ENCODE measurements at places on chromosomes 11 and 22.

GRCh38 chr11:35190804-35191348, 51.9 kb downstream of the CD44 start:
- DNase-seq, result no peak

- peak; percentile 34 for DNase-seq
Observed at GRCh38 chr22:20131597-20131858, at the start of gene ZDHHC8. TSS of gene ZDHHC8 (plus strand) at chr22:20131804. CDS start at chr22:20131948, 144 bp downstream.

- DNase-seq, result no peak
Observed at GRCh38 chr11:124752471-124753102, 532 bp upstream of the VSIG2 start.

DNA sequence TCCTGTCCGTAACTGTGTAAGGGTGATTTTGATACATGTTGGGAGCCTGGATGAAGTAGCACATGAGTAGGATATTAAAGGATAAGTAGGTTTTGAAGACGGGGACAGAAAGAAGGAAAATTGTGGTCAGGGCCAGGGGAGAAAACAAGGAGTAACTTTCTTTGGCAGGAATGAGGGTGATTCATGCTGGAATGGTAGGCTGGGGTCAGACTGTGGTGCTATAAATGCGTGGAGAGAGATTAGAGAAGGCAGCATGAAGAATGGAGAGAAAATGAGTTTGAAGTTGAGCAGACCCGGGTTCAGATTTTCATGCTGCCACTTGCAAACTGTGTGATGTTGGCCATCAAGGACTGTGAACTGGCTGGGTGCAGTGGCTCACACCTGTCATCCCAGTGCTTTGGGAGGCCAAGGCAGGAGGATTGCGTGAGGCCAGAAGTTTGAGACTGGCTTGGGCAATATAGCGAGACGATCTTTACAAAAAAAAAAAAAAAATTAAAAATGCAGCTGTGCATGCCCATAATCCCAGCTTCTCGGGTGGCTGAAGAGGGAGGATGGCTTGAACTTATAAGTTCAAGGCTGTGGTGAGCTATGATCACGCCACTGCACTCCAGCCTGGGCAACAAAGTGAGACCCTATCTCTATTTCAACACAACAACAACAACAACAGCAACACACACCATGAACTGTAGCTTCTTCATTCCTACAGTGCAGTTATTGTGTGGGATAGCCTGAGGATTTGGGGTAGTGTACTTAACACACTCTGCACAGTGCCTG, 22.3 kb downstream of the ZBTB16 start:
- DNase-seq, result no peak

GRCh38 chr11:73612601-73613140, 14.8 kb upstream of the FAM168A start:
- no peak for DNase-seq

- no peak for DNase-seq
Observed at GRCh38 chr22:49026494-49027367, 800.9 kb downstream of the BRD1 start.

DNA sequence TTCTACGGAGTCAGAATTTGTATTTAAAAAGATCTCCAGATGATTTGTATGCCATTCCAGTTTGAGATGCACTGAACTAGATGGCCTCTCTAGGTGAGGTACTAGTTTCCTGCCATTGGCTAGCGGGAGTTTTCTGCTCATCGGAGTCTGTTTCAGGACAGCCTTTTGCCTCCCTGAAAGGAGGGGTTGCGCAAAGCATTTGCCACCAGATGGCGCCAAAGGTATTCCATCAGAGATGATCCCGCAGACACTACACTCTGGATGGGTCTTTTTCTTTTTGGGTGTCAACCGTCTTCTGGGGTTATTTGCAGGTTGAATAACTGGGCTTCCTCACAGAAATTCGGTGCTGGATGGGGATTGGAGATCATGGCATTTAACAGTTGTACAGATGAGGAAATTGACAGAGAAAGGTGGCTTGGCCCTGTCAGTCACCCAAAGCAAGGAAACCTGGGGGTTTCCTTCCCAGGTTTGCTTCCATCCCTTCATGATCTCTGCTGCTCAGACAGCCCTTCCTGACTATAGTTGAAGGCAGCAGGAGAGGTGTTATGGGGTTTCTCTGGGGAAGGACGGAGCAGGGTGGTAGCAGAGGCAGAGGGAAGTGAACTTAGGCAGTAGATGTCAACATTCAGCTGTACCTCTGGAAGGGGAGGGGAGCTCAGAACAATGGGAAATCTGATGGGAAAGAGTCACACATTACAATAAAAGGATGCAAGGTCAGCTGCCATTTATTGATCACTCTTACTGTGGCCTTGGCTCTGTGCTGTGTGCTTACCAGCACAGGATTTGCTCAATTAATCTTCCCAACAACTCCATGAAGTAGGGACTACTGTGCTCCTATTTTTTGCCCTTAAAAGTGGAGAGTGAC, 81.6 kb downstream of the CCDC81 start:
- peak; percentile 55 for DNase-seq

DNA sequence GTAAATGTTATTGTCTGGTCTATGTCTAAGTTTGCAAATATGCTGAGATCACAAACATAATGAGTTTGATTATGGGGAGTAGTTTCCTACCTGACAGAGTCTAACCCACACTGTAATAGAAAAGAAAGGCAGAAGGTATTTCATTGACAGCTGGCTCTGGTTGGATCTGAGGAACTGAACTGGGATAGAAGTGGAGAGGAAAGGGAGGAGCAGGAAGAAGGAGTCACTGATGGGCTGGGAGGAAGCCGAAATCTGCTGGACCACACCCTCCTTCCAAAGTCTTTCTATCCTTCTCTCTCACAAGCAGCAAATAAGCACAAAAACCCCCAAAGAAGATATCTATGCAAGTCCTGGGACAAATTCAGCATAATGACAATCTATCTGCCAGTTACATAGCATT, 11.7 kb downstream of the BLID start:
- no peak for DNase-seq

DNA sequence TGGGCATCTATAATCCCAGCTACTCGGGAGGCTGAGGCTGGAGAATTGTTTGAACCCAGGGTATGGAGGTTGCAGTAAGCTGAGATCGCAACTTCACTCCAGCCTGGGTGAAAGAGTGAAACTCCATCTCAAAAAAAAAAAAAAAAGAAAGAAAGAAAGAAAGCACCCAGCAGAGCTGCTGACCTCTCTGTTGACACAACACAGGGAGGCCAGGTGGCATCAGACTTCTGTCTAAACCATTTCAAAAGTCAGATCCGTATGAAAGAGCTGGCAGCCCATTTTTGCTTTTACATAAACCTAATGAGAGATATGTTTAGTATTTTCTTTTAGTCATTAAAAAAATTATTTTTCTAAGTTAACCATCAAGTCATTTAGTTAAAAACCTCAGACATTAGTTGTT, 64.4 kb upstream of the RRM1 start:
- DNase-seq, result no peak

DNA sequence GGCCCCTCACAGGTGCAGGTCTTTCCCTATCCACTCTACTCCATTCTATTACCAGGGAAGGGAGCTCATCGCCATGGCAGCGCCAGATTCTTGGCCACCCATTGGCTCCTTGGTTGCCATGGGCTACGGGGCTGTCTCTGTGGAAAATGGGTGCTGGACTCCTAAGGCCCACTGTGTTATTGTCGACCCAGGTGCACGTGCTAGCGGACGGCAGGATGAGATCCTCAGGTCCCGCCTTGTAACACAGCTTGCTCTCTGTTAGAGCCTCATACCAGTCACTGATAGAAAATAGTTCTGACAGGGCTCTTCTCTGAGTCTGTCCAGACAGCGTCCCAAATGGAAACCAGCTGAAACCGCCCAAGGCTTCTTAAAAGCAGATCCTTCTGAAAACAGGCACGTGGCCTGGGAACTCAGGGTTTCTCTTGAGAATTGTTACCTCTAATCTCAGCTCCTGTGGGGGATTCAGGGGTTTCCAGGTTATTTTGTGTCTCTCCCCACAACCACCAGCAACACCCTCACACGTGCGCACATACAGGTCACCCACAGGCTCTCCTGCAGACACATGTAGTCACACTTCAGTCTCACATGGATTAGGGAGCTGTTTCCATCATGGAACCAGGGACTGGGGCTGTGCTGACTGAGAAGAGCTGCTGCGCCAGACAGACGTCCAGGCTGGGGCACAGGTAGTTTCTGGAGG, 1.5 kb downstream of the TUB start:
- DNase-seq, result no peak

- no peak for DNase-seq
Observed at GRCh38 chr11:96367342-96367741, 22.4 kb downstream of the CCDC82 start.

DNA sequence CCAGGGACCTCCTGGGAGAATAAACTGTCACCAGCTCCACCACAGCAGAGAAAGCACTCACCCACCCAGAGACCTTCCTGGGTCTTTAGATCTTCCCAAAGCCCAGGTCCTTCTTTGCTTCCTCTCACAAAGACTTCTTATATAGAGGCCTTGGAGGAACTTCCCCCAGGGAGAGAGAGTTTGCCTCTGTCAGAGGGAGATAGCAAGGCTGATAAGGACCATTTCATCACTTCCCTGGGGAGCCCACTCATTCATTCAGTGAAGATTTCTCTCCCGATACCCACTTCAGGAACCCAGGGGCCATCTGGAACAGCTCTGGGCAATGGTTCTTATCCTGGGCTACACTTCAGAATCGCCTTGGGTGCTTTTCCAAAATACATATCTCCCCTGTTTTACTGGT, at the start of gene PRG2:
PRG2 (minus strand) TSS at position 116 of the 400 bp plus-strand sequence. CDS start 706 bp downstream, outside the sequence.
- DNase-seq, result no peak

DNA sequence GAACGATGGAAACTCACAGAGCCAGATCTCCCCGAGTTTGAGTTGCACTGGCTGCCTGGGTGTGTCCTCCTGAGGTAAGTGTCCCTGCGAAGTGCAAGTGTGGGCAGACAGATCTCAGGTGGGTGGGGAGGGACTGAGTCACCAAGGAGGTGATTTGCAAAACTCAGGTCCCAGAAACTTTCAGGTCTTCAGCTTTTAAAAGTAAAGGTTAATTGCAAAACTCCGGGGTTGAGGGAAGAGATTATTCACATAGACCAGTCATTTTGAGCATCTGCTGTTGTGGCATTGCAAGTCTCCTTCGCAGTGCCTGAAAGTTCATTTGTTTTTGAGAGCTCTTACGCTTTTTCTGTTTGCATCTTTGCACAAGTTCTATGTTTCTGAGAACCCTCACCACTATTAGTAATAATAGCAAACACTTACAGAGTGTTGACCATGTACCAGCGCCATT, 7.1 kb downstream of the CD44 start:
- no peak for DNase-seq

GRCh38 chr11:16926883-16927626, 87.2 kb downstream of the PLEKHA7 start:
- no peak for DNase-seq

GRCh38 chr11:10824888-10825287, 16.2 kb upstream of the EIF4G2 start:
- no peak for DNase-seq

DNA sequence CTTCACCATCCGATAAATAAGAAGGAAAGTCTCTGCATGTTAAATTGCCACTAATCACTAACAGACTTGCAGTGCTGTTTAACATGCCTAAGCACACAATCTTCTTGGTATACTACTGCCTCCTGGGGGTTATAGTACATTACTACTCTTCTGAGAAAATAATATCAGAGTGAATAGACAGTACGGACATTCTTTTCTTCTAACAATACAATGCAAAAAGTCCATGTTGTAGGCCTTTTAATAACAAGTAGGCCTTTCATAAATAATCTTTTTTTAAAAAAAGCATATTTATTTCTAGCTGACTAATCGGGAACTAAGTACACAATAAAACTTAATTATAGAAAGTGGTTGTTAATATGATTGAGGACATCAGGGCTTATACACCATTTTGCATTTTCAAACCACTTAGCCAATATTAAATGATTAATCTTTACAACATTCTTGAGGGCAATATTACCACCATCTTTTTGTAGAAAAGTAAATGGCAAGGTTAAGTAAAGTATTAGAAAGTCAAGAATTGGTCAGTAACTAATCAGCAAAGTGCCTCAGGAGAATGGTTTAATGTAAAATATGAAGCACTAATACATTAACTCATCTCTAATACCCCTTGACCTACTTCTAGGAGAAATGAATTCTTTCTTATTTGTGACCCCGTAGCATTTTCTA, 84.7 kb downstream of the TTC28 start:
- no peak for DNase-seq

DNA sequence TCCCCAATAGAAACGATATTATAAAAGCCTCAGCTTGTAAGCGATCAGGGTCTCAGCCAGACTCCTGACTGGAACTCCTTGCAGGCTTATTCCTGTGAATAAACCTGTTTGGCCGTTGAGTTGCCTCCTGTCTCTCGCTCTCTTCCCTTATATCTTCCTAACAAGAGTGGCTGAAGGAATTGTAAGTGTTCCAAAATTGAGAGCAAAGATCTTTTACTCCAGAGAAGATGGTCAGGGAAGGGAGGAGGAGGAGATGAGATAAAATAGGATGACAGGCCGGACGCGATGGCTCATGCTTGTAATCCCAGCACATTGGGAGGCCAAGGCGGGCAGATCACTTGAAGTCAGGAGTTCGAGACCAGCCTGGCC, 1.2 kb upstream of the SLC37A4 start:
- DNase-seq, result no peak

DNA sequence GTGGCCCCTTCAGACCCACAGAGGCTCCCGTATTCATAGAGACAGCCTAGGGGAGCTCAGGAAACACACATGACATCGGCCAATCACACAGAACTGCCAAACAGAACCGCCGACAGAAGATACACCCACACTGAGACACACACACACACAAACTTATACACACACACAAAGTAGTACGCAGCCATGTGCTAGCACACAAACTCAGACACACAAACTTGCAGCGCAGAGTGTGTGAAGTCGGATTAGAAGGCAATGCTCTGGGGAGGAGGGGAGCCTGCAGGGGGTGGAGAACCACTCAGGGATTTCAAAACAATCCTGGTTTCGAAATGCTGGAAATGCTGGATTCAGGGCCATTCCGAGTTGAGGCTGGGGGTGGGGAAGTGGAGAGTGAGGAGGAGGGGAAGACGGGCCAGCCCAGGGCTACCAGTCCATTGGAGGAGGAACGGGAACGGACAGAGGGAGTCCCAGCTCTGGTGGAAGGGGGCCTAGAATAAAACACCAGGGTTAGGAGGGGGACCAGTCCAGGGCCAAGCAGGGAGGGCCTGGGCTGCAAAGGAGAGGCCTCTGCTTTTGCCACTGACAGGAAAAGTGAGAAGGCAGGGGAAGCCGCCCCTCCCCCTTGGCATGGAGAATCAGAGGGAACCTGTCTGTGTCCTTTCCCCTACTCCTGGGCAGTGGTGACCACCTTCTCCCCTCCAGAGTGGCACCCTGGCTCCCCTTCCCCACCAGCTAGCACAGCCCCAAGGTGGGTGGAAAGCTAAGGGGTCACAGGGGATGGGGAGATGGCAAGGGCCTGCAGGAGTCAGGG, 4.4 kb downstream of the BCL9L start:
- DNase-seq, result no peak

GRCh38 chr11:94400839-94401772, at the start of gene GPR83:
TSS of gene GPR83 (minus strand) at chr11:94401419. CDS start at chr11:94401247, 172 bp downstream.
- no peak for DNase-seq

DNA sequence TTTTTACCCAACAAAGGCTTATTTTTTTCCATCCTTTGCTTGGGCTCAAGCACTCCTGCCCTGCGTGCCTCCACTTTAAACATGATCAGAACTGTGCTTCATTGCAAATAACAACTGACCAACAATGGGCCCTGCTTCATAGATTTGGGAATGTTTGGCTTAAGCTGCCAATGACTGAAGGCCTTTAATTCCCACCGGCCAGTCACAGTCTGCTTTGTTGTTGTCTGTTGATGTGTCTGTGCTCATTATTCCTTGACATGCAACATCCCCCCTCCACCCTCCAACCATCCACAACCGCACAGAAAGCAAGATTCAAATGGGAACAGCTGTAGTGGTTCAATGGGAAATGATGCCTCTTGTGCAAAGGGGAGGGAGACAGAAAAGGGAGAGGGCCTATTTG, 23.0 kb downstream of the PAX6 start:
- no peak for DNase-seq

GRCh38 chr11:7471071-7471470, 14.2 kb upstream of the OLFML1 start:
- DNase-seq, result no peak
